NCI-H82 (cell line): ENCODE measurements at places on chromosomes 6 and 20.

DNA sequence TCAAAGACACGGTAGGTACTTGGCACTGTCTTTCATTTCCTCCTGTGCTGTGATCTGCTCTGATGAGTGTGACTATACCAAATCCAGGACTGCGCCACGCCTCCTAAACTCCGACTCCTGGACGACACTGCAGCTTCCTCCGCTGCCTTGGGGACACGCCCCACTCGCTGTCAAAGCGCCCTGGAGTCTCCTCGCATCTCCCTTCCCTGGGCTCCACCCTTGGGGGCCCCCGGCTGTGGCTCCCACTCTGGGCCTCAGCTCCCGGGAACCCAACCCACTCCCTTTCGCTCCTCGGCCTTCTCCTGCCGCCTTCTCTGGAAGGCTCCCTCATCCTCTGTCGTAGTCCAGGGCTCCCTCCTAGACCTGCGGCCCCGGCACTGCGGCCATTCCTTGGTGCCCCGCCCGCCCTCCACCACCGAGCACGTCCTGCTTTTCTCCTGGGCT is 61.2 kb downstream of the RSPH3 start:
- DNase-seq: peak; percentile 40

GRCh38 chr20:20079102-20079784 is 26.9 kb downstream of the CFAP61 start:
- no peak for DNase-seq

- DNase-seq: peak; percentile 90
Observed at GRCh38 chr20:37670351-37670791, 23.5 kb upstream of the CTNNBL1 start.

GRCh38 chr20:16446246-16446645 is 127.0 kb downstream of the KIF16B start:
- no peak for DNase-seq

DNA sequence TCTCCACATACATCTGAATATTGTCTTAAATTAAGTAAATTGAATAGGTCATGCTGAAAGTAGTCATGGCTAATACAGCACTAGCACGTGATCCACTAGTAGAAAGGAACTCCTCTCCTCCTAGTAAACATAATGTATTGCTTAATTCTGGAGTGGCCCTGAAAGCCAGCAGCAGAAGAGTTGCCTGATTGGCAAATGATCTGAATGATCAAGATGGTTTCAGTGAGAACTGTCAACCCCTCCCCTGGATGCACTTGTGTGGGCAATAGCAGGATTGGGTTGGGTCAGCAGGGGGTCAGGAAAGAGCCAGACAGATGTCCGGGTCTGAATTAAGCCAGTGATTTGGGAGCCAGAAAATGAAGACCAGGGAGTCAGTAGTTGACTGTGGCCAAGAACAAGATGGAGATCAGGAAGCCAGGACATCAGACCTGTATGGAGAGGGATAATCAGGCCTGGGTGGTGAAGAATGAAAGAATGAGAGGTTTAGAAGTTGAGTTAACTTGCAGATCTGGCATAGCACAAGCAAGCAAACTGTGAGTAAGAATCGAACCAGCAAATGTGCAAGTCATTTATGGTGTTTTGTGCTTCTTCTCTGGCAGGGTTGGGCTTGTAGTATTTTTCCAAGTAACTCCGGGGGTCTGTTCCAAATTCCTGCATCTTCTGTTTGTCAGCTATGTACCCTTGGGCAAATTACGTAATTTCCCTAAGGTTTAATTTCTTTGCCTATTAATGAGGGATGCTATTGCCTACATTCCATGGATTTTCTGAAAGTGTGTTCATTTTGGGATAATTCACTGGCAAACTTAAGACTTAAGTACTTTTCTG is 304.9 kb downstream of the CD109 start:
- no peak for DNase-seq

DNA sequence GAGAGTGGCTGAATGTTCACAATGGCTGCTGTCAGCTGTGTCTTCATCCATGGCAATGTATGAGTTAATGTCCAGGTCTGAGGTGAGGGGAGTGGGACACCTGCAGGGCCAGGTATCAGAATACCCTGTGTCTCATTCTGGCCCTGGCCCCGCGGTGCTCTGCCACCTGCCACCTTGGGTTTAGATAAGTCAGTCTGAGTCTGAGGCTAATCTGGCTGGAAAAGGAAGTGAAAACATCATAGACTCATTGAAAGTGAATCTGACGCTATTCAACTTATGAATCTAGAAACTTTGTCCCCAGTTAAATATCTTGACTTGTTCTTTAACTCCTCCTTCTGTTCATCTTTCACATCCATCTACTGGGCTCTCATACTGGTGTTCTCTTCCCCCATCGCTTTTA is 267.1 kb upstream of the JAG1 start:
- DNase-seq: no peak

- no peak for DNase-seq
Observed at GRCh38 chr20:38218566-38218885, 42.0 kb downstream of the KIAA1755 start.

GRCh38 chr20:58308290-58308679 is 1.2 kb upstream of the RAB22A start:
- DNase-seq: no peak

DNA sequence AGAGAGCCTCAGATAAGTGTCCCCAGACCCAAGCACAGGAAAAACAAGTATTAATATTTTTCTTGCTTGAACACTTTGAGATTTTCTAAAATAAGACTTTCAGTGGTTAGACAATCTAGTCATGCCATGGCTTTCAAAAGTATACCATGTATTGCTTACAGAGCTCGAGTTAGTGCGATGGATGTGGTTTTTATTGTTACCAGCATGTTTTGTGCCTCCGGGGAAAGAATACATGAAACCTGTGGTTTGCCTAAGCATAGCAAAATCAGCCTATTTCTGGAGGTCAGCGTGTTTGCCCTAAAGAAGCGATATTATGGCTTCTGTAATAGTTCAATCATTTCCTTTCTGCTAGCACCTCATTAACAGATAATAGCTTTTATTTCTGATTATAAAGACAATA is 21.6 kb downstream of the RIN2 start:
- no peak for DNase-seq

- DNase-seq: peak; percentile 98
Observed at GRCh38 chr6:56671651-56672461, 29.2 kb upstream of the DST start.

DNA sequence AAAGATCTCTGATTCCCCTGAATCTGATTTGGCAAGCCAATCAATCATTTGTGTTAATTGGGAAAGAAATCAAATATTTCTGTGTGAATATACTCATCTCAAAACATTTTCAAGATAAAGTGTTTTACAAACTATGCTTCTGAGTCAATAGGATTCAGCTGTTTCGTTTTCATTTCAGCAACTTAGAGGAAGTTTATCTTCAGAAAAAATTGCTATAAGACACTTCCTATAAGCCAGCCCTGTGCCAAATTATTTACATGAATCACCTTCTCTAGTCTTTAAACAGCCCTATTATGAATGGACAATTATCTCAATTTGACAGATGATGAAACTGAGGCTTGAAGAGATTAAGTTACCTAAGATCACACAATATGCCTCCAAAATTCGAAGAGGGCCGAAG is 10.9 kb downstream of the DEFB129 start:
- DNase-seq: no peak

GRCh38 chr20:57414867-57415592 is 23.8 kb downstream of the RBM38 start:
- DNase-seq: no peak

GRCh38 chr20:32482143-32482441 is 103.0 kb downstream of the NOL4L start:
- no peak for DNase-seq

GRCh38 chr6:20335872-20336271 is 65.8 kb upstream of the E2F3 start:
- DNase-seq: no peak

- DNase-seq: no peak
Observed at GRCh38 chr6:44342489-44342888, at the start of gene SPATS1. TSS of gene SPATS1 (plus strand) at chr6:44342650. CDS start at chr6:44343096, 446 bp downstream.

GRCh38 chr6:84657486-84657885 is 106.9 kb downstream of the TBX18 start:
- no peak for DNase-seq

GRCh38 chr6:37459981-37460800 is 27.2 kb downstream of the CMTR1 start:
- peak; percentile 85 for DNase-seq

GRCh38 chr6:6951355-6951754 is 156.4 kb upstream of the RREB1 start:
- DNase-seq: no peak

DNA sequence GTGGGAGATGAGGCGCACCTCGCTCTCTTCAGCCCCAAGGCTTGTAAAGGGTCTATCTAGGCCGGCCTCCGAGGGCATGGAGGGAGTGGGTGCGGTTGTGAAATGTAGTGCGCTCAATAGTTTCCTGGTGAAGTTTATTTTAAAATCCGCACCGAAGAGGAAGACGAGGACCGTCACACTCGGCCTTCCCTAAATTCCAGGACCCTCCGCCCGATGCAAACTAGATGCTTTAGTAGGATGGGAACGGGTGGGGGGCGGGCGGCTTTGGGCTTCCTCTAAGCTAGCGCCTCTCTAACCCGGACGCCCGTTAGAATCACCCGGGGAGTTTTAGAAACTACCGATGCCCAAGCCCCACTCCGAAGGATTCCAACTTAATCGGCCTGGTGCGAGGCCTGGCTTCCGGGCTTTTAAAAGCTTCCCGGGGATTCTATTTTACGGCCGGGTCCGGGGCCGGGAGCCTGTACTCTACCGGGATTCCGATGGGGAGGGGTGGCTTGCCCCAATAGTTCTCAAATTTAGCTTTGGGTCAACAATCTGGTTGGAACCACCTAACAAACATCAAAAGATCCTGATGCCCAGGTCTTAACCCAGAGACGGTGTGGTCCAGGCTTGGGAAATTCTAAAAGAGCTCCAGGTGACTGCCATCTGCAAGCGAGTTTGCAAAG is 548 bp upstream of the BCAS4 start:
- peak; percentile 54 for DNase-seq

DNA sequence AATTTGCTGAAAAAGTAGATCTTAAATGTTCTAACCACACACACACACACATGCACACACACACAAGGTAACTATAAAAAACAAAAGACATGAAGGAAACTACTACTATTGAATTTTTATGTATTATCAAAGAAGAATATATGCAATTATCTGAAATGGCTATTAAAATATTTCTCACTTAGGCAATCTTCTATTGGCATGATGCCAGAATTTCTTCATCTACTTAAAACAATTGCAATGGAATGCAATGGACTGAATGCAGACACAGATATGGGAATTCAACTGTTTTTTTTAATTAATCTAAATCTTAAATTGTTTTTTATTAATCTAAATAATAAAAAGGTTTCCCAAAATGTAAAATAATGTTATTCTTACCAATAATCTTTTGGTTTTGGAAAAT is 152.6 kb upstream of the SMLR1 start:
- peak; percentile 14 for DNase-seq

GRCh38 chr6:1486387-1486786 is 97.0 kb downstream of the FOXF2 start:
- peak; percentile 17 for DNase-seq

GRCh38 chr6:162631546-162631945 is 96.0 kb downstream of the PRKN start:
- DNase-seq: no peak

DNA sequence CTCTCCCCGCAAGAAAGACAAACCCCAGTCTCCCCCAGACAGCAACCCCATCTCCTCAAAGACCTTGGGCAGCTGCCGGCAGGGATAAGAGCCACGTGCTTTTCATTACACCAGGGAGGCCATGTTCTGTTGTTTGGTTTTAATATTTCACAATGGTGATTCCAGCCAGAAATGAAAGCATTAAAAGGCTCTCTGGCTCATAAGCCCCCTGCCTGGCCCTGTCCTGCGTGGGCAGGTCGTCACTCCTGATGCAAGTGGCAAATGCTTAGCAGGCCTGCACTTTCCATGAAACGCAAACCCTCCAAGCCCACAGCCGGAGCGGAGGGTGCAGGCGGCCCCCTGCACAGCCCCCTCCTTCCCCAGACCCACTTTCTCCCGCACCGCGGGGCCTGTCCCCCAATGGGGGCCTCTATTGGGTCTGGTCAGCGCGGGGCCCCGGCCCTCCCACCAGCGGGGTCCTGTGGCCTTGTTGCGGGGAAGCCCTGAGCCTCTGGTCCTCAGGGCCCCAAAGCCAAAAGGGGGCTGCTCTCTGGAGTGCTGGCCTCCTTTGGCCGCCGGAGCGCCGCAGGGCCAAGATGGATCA is 77.2 kb downstream of the TMEM242 start:
- DNase-seq: no peak

- DNase-seq: no peak
Observed at GRCh38 chr6:1337791-1338190, 25.9 kb downstream of the FOXQ1 start.

GRCh38 chr6:19569563-19569962 is 267.6 kb upstream of the ID4 start:
- no peak for DNase-seq

GRCh38 chr6:67047996-67048395 is 1341.0 kb upstream of the EYS start:
- DNase-seq: no peak

DNA sequence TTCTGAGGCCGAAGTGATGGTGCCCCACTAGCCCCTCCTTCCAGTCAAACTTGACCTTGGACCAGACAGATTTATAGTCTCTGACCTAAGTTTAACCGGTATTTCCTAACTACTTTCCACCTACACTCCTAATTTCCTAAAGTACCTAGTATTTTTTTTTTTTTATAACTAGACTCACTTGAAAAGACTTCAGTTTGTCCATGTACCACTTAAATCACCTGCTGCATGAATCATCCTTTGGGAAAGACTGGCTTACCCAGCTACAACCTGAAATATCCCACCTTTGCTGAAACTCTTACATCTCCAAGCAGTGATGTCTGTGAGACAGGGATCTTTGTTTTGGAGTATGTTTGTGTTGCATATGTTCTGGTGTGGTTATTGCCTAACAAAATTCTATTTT is 71.1 kb downstream of the ZDHHC14 start:
- DNase-seq: no peak

- DNase-seq: peak; percentile 67
Observed at GRCh38 chr6:36545767-36546307, 1.4 kb downstream of the STK38 start.

- no peak for DNase-seq
Observed at GRCh38 chr20:22525069-22525820, 59.1 kb downstream of the FOXA2 start.

DNA sequence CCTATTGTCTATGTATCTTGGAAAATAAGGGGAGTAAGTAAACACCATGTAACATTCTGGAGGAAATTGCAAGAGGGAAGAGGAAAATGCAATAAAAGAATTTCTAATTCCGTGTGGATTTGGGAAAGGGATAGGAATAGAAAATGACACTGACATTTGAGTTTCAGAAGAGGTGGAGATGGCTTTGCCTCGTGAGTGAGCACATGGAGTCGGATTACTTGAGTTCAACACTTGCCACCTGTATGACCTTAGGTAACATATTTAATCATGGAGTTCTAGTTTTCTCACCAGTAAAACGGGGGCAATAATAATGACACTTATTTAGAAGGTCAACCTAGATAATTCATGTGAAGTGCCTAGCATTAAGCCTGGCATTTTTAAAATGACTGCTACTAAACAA is 10.8 kb upstream of the PBOV1 start:
- DNase-seq: no peak

DNA sequence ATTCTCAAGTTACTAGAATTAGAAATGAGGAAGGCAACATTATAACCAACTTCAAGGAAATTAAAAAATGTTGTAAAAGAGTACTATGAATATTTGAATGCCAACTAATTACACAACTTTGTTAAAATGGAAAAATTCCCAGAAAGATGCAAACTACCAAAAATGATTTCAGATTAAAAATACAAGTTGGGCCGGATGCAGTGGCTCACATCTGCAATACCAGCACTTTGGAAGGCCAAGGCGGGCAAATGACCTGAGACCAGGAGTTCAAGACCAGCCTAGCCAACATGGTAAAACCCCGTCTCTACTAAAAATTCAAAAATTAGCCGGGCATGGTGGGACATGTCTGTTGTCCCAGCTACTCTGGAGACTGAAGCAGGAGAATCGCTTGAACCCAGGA is 874.2 kb upstream of the GJE1 start:
- DNase-seq: no peak
